SIG-M5 (cell line): ENCODE measurements at places on chromosomes 5 and 9.

- DNase-seq, result no peak
Measured at GRCh38 chr5:180816608-180817534, 14.3 kb upstream of the MGAT1 start.

DNA sequence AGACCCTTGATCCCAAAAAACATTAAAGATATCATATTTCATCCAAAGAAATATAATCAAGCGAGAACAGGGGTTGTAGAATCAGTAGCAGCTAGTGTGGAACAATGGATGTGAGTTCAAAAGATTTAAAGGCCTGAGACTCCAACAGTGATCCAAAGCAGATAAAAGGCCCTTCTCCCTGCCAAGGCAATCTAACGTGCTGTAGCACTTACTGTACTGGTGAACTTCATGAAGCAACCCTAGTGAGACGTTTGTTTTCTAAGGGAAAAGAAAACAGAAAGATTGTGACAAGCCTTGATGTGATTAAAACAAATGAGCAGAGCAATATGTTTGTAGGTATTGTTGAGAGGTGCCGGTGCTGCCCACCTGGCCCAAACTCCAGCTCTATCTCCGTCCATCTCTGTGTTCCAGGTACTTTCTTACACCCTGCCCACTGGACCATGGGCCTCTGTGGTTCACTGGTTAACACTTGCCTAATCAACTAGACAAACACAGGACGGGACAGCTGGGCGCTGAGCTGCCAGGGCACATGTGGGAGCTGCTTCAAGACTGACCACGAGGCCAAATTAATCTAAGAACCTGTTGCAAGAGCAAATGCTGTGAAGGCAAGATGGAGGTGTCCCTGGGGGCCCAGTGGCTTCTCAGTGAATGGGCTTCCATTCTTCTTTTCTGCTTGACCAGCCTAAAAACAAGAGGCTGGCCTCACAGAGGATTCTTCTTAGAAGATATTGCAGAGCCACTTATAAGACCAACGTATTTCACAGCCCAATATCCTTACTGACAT is 265.5 kb downstream of the CWC27 start:
- DNase-seq, result no peak

- DNase-seq, result no peak
Measured at GRCh38 chr9:20693068-20693467, 9.0 kb downstream of the FOCAD start.

DNA sequence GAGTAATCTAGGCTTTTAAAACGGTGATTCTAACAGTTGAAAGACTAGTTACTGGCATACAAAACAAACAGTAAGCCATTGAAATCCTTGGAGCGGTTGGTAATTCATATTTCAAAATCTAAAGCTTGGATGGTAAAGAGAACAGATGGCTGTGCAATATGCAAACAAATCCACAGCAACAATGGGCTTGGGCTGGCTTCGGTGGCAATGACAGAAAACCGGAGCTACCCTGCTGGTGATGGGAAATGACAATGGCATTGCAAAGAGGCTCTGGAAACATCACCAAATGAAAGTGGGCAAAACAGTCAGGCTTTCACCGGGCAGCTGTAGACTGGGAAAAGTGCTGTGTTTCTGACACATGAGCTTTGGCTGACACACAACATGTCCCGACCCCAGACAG is 42.2 kb downstream of the MED27 start:
- DNase-seq, result no peak

DNA sequence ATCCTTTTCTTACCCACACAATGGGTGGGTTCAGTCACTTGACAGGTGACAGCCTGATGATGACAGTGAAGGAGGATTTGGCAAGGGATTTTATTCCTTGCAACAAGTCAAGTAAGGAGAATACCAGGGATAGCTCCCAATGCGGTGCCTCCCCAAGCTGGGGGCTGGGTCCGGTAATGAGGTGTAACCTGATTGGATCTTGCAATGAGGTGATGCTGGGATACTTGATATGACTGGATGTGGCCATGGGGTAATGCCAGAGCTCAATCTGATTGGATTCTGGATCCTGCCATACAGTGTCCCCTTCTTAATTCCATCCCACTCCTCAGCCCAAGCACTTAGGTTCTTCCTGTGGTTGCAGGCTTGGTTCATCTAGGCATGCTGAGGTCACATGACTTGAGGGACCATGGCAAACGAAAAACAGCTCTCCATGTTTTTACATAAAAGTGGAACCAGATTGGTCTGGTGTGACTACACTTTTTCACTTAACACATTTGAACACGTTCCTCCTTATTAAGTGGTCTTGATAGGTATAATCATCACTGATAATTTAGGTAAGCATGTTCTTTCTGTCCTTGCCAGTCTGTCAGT is 181.1 kb downstream of the PDZD2 start:
- no peak for DNase-seq

DNA sequence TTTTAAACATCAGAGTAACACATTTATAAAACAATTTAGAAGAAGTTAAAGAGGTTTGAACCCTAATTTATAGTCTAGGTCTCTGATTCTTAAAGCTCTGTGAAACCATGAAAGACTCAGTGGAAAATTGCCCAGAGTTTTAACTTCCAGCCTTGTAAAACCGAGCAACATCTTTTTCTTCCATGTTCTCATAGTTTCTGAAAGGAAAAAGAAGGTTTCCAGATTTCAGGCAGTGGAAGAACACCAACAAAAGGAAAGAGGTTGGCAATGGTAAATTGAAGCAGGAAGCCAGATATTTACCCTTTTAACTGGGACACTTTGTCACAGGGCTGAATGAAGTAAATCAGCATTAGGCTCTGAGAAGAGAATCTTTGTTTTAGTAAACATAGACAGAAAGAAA is 1999.3 kb downstream of the MAT2B start:
- DNase-seq, result no peak
